ENCODE measurements at places on chromosomes 11 and 22. TPM values are rescaled to one million over a fixed set of nuclear protein-coding genes. Genes with fewer than 3 reads are reported as not detected.

- H3K4me3 ChIP-seq, result no peak overlapping the region
- H3K36me3 ChIP-seq, result no peaks in the 10 kb centered on the region
- no peak for DNase-seq
- no peak overlapping the region for H3K27ac ChIP-seq
- no peaks in the 10 kb centered on the region for H3K4me1 ChIP-seq
These were observed 79.0 kb downstream of the BUD13 start for GRCh38 chr11:116693593-116694348.

DNA sequence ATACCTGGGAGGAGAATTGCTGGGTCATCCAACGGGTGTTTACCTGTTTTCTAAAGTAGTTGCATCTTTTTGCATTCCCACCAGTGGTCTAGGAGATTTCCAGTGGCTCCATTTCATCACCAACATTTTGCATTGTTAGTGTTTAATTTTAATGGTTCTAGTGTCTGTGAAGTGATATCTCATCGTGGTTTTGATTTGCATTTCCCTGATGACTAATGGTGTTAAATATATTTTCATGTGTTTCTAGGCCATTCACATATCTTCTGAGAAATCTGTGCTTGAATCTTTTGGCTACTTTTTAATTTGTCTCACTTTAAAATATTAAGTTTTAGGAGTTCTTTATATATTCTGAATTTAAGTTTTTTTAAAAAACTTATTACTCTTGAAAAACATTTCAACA, 439.6 kb downstream of the TMEM135 start:
- H3K27ac ChIP-seq, result no peak overlapping the region
- H3K4me3 ChIP-seq, result no peak overlapping the region
- peaks cover 18% of the 10 kb centered on the region for H3K4me1 ChIP-seq
- H3K27me3 ChIP-seq, result no peaks in the 10 kb centered on the region
- H3K36me3 ChIP-seq, result no peaks in the 10 kb centered on the region

DNA sequence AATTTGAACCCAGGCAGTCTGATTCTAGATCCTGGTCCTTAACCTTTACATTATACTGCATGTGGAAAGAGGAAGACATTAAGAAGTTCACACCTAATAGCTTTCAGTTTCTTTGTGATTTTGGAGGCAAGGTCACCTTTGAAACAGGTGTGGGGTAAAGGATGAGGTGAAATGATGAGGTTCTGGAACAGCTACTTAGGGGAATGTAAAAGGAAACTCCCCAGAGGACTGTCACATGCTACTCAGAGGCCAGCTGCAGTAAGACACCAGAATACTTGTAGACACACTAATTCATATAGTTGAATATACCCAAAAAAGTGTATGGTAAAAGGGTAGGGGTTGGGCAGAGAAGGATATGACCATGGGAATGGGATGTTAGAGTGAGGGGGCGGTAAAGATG, 5.4 kb downstream of the APIP start:
- peaks cover 6% of the 10 kb centered on the region for H3K4me1 ChIP-seq
- DNase-seq, result no peak
- H3K27me3 ChIP-seq, result no peaks in the 10 kb centered on the region
- no peak overlapping the region for H3K27ac ChIP-seq

CAPN5 gene
- 22.4 TPM for total RNA-seq

DNA sequence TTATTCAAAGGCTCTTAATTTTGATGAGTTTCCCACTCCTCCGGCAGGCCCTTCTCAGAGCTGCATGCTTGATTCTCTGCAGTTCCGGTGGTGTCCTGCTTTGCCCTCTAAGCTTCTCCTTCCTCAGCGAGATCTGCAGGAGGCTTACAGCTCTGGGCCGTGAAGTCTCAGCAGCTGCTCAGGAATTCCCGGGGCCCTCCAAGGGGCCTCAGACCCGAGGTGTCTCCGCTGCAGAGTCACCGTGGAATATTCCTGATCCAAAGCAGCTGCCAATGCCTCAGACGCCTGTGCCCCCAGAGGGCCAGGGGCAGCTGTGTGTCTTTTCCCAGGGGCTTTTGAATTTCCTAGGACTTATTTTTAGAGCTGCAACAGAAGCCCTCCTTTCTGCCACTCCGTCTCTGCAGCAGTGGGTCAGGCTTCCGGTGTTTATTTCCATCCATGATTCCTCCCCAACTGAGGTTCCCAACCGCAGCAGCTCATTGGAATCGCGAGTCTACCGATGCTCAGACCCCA, 37.2 kb downstream of the RPS6KA4 start:
- DNase-seq, result no peak
- H3K4me3 ChIP-seq, result no peak overlapping the region
- no peak overlapping the region for H3K27ac ChIP-seq
- H3K4me1 ChIP-seq, result no peaks in the 10 kb centered on the region
- peaks cover 27% of the 10 kb centered on the region for H3K27me3 ChIP-seq

CLMP gene
- 195 TPM for total RNA-seq

Data from GM23248 (cell line).